ENCODE measurements at places on chromosomes 2 and 18.

- no peak for DNase-seq
Measured at GRCh38 chr18:3529077-3529476, 79.1 kb downstream of the TGIF1 start.

DNA sequence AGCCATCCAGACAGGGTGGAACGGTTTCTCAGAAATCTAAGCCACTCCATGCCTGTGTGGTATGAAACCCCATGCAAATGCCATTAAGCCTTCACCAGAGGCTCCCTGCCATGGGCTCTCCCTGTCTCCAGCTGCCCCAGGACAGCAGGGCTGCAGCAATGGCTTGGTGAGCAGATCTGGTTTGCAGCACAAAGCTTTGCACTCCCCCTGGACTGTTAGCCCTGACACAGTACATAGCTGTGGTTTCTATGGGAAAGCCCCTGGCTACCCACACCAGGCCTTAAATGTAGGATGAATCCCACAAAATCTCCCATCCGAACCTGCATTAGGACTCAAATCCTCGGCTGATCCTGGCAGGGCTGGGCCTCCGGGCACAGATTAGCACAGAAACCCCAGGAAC is 291.6 kb downstream of the TNS1 start:
- DNase-seq, result no peak

GRCh38 chr2:238573065-238573778 is 146.5 kb downstream of the ASB1 start:
- no peak for DNase-seq

- no peak for DNase-seq
Measured at GRCh38 chr2:196990788-196991461, 64.4 kb upstream of the PGAP1 start.

GRCh38 chr2:63064197-63064596 is 13.6 kb downstream of the OTX1 start:
- no peak for DNase-seq
